Mesenteric fat pad (tissue), 1 donor: ENCODE measurements at places on chromosomes 12 and 14. TPM values are rescaled to one million over a fixed set of nuclear protein-coding genes. Genes with fewer than 3 reads are reported as not detected.

Gene SLC22A17
- total RNA-seq = 7.0 TPM

DNA sequence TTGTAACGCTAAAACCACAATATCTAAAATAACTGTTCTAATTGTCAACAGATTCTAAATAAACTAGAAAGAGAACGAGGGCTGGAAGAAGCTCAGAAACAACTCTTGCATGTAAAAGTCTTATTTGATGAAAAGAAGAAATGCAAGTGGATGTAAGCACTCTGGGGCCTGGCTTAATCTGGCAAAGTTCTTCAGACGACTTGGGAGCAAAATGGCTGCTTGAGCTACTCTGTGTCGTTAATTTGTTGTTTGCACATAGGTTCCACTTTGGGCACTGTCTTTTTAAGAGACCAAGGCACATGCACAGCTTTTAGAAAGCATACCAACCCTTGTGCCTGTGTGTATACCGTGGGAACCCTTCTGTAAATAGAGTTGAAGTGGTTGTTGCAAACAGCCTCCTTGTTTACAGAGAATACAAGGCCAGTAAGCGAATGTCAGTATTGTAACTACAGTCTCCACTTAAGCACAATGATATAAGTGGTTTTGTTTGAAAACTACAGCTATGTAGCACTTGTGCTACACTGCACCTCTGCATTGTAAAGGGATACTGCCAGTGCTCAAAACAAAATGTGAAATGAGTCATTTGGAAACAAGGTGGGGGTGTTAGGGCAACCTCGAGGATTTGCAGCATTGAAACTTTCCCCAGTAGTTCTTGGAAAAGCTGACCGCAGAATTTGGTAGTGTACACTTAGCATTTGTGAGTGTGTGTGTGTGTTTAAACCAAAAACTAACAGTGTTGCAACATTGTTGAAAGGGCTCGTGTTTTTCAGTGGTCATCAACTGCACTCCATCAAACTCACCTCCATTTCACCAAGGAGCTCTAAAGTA lies 154.3 kb downstream of the CEP83 start:
- no peak for DNase-seq

DNA sequence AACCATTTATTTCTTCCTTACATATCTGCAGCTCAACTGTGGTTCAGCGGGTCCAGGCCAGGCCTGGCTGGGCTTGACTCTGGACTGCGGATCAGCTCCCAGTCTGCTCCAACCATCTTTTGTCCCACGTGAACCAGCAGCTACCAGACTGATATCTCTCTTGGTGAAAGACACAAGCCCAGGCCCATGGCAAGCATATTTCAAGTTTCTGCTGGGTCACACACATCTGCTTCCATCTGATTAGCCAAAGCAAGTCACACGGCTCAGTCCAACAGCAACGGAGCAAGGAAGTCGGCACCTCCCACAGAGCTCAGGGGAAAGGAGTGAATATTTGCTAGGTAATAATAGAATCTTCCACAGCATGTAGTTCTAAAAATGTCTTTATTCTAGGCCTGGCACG lies 24.7 kb upstream of the MARK3 start:
- no peak for DNase-seq

DNA sequence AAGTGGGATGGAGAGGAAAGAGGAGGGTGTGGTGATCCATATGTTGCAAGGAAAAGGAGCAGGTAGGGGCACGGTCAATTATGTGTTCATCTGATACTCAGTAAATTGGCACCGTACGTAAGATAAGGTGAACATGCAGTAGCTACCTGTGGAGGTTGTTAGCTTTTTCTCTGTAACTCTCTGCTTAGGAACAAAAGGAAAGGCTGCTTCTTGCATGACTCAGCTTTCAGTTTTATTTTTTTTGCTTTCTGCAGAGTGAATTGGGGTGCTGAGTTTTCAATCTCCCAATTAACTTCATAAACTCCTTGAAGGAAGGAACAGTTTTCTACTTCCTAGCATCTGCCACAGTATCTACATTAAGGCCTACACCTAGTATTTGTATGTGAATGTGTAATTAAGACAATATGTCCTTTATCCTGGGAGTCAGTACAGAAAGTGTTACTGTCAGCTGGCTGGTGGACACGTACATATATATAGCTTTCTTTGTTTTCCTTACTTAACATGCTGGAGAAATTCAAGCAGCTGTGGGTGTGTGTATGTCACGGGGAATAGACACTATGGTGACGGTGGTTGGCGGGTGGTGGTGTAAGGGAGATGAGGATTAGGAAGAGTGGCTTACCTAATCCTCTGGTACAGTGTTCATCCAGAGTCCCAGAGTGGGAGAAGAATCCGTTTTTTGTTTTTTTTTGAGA lies 40.1 kb upstream of the WNK1 start:
- DNase-seq = peak; percentile 8

DNA sequence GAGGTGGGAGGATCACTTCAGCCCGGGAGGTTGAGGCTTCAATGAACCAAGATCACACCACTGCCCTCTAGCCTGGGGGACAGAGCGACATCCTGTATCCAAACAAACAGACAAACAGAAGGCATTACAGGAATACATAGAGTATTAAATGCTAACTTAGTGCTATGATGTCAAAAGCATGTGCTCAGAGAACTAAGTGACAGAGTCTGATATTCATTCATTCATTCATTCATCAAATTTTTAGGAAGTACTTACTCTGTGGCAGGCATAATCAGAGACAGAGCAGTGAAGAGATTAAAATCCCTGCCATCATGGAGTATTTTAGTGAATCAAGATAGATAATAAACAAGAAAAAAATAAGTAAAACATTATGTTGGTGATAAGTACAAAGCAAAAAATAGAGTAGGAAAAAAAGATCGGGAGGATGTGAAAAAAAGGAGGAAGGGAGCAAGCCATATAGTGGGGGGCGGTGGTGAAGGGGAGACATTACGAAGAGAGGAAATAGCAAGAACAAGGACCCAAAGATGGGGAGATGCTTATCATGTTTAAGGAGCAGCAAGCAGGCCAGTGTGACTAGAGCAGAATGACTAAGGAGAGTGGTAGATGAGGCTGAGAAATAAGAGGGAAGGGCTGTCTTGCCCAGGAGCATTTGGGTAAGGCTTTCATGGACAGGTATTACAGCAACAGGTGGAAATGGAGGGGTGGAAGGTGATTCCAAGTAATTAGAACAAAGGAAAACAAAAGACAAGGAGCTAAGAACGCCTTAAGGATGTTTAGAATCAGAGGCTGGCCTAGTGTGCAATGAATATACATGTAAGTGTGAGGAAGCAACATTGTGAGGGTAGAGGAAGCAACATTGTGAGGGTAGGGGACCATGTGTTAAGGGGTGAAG lies 2.8 kb downstream of the MAP4K5 start:
- DNase-seq = no peak

GRCh38 chr14:105192866-105193731 lies 12.0 kb upstream of the NUDT14 start:
- no peak for DNase-seq

DNA sequence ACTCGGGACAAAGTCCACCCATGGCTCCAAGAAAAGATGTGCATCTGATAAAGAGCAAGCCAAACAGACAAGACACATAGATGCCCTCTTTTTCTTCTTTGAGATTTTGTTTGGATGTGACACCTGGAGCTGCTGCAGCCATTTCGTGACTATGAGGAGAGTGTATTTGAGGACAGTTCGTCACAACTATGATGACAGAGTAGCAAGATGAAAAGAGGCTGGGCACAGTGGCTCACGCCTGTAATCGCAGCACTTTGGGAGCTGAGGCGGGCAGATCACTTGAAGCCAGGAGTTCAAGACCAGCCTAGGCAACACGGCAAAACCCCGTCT lies 21.5 kb downstream of the LGMN start:
- DNase-seq = no peak

GRCh38 chr12:52053536-52054209 lies 2.4 kb downstream of the NR4A1 start:
- DNase-seq = no peak

GRCh38 chr12:58408516-58408915 lies 467.1 kb downstream of the ATP23 start:
- DNase-seq = no peak
